ENCODE measurements at places on chromosomes 2 and 18.

- no peak for DNase-seq
These were observed 89.2 kb upstream of the STK17B start for GRCh38 chr2:196260546-196260945.

- DNase-seq: no peak
These were observed 161.6 kb downstream of the LCLAT1 start for GRCh38 chr2:30608643-30609042.

GRCh38 chr2:38097988-38098385 is 22.0 kb upstream of the CYP1B1 start:
- no peak for DNase-seq

GRCh38 chr2:239265681-239266433 is 135.0 kb downstream of the HDAC4 start:
- no peak for DNase-seq

GRCh38 chr2:36366491-36367120 is 11.0 kb downstream of the CRIM1 start:
- DNase-seq: no peak

- no peak for DNase-seq
These were observed 153.3 kb upstream of the MAP3K20 start for GRCh38 chr2:172922306-172922705.

GRCh38 chr2:234682492-234683228 is 185.8 kb upstream of the ARL4C start:
- DNase-seq: no peak

GRCh38 chr2:9336241-9336575 is 87.1 kb downstream of the ITGB1BP1 start:
- no peak for DNase-seq

DNA sequence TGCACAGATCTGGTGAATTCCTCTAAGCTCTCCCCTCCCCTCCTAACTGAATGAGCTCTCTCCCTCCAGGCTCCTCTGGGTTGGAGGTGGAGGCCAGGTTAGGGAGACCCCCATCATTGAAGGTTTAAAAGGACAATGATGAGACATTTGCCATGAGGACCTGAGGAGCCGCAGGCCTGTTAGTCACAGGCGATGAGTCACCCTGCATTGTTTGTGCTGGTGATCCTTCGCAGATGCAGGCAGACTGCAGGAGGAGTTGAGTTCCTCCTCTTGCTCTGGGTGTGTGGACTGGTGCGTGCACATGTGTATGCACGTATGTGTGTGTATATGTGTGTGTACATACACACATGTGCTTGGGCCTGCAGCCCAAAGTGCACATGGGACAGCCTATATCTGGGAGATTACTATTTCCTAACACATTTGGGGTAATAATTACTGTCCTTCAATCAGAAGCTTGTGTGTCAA is 42.0 kb downstream of the MCFD2 start:
- DNase-seq: no peak

- DNase-seq: no peak
These were observed 22.5 kb downstream of the THOC1 start for GRCh38 chr18:245282-245847.

DNA sequence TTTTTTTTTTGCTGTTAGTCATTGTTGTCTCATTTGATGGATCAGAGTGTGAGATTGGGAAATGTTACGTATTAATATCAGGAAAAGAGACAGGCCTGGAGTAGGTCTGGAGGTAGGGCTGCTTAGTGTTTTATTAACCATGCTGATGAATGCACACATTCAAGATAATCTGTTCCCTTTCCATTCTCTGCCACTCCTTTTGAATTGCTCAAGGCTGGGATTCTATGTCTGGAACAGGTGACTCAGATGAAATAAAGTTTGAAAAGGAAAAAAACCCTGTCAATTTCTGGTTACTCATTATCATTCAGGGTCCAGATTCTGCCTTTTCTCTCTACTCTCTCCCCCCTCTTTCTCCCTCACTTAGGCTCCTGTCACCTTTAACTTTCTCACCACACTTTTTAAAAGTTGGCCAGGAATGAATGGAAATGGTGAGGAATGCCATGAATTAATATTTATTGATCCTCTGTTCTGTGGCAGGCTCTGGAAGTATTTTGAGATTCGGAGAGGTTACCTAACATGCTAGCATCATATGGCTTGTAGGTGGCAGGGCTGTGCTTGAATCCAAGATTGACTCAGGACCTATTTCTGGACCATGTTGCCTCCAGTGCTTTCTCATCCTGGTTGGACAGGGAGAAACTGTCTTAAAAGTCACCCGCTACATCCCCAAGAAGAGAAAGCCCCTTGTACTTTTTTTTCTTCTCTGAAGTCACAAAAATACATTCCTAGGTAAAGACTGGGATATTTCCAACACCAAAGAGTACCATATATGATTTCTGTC is 40.2 kb downstream of the MAP4K4 start:
- DNase-seq: no peak

DNA sequence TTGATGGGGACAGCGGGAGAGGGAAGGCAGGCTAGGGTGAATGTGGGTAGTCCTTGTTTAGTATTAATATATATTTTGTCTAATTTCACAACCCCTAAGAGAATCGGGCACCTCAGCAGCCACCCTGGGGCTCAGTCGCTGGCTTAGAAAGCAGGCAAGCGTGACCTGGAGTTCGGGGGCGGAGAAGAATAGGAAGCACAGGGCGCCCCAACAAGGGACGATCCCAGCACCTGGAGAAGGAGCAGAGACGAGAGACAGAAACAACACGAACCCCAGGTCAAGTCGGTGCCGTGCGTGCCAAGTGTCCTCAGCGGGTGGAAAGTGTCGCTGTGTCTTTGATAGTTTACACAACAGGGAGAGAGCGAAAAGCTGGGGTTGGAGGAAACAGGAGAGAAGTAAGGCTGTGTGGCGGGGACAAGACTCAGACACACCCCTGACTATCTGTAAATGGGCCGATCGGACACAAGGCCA is 95.4 kb downstream of the NFATC1 start:
- no peak for DNase-seq

DNA sequence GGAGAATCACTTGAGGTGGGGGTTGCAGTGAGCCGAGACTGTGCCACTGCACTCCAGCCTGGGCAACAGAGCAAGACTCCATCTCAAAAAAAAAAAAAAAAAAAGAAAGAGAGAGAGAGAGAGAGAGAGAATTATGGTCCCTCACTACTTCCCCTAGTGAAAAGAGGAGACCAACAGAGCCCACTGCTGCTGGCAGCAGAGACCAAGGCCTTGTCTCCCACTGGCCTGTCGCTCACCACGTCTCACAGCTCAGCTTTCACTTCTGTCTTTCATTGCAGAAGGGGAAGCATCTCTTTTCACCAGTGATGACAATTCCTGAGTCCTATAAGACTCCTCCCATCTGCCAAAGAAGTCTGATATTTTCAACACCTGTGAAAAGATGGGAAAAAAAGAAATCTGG is 81.3 kb downstream of the CLHC1 start:
- DNase-seq: no peak

- no peak for DNase-seq
These were observed 14.3 kb downstream of the TEX44 start for GRCh38 chr2:231606941-231607340.

DNA sequence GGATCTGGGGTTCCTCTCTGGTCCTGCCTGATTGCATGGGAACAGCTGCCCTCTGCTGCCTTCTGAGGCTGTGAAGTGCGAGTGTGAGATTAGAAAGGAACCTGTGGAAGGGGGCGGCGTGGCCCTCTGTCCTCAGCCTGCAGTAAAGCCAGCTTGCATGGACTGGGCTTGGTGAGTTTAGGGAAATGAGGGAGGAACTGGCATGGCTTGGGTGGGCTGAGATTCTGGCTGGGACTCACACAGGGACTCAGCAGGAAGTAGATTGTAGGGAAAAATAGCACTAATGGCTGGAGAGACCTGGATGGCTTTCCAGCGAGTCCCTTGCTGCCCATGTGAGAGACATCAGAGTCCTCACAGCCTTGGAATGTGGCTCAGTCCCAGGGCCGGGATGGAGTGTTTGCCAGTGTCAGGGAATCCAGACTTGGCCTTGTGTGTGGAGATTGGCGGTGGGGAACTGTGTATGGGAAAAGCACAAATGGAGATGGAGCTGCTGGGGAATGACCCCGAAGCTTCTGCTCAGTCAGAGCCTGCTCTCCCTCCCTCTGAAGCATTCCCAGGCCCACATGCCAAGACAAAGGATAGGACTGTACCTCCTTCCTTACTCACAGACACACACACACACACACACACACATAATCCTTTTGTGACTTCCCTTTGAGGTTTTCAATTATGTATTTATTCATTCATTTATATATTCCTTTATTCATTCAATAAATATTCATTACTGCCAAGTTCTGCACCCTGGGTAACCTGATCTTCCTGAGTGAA is 115.4 kb downstream of the ACAA2 start:
- DNase-seq: no peak

- DNase-seq: no peak
These were observed 361.1 kb upstream of the SLC14A2 start for GRCh38 chr18:45253973-45254708.

GRCh38 chr18:58144671-58145285 is 100.8 kb downstream of the NEDD4L start:
- DNase-seq: no peak

DNA sequence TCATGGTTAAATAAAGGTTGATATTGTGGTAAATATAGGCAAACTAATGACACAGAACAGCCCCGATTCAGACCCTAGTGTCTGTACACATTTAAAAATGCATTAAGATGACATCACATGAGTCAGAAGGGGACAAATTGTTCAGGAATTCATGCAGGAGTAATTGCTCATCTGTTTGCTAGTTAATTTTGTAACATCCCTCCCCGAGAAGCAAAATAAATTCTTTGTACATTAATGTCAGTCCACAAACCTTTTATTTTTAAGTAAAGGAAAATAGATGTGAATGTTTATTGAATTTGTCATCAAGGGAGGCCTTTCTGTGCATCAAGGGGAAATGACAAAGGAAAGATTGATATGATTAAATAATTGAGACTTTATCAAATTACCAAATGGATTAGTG is 69.9 kb downstream of the SH3BP4 start:
- DNase-seq: no peak

GRCh38 chr2:177727577-177728398 is 335.2 kb downstream of the AGPS start:
- no peak for DNase-seq

- no peak for DNase-seq
These were observed 47.0 kb upstream of the PTH2R start for GRCh38 chr2:208359632-208359986.

DNA sequence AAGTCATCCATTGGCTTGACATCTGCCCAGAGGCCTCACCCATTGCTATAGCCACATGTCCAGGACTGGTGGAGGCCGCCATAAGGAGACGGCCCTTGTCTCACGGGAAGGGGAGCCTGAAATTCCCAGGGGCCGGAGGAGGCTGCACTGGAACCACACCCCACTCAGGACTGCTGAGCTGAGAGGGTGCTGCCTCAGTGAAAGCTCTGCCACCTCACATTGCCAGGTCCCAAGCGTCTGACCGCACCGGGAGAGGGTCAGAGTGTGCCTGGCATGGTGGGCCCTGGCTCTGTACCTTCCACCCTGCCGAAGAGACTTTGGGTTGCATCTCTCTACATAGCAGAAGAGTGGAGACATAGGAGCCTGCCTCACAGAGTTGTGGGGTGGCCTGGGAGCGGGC is 134.1 kb upstream of the GLI2 start:
- no peak for DNase-seq

DNA sequence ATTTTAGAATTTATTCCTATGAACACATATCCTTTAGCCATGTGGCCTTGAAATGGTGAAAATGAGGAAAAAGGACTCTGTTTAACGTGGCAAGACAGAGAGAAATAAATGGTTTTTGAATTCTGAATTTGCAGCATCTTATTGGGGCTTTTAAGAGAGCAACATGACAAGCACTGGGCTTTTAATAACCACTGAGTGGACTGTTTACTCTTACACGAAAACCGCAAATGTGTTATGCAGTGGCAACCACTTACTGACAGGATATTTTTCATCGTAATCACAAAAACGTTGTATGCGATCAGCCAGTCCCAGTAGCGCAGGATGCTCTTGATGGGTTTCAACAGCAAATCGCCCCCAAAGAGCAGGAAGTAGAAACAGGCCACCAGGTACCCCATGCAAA is 226.6 kb downstream of the NAPG start:
- no peak for DNase-seq

DNA sequence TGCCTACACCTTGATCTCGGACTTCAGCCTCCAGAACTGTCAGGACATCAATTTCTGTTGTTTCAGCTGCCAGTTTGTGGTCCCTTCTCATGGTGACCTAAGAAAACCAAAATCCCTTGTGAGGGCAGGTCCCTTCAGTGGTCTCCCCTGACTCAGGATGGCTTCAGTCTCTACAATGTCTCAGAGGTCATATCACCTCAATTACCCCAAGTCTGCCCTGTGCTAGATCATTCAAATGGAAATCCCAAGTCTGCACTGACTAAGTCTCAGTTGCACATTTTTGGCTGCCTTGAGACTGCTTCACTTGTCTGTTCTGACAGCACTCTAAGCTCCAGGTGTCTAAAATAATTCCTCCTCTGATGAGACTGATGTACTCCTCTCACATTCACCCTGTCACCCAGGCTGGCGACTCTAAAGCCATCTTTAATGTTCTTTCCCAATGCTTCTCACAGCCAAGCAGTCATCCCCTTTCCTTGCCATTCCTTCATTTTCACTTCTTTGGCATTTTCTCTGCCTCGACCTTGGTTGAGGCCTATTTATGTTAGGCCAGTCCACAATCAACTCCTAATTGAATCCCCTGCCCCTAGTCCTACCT is 470.8 kb downstream of the DLGAP1 start:
- no peak for DNase-seq

DNA sequence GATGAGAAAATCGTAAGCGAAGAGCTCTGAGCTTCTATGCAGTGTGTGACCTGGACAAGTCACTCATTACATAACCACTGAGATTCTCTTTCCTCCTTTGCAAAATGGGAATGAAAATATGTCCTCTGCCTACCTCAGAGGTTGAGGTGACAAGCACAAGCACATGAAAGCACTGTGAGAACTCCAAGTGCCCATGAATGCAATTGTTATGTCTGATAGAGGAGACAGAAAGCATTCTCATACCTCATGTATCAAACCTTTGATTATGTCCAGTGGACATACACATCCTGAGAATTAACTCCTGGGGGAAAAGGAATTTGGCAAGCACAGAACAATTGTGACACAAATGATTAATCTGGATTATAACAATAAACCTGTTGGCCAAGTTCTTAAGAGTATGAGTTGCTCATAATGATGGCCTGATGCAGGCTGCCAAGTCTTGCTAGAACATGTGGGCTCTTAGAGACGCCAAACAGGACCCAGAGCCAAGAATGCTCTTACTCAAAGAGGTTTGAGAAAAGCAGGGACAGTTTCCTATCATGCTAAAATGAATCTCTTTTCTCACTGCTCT is 8.5 kb upstream of the RMDN2 start:
- no peak for DNase-seq
